ENCODE measurements at places on chromosomes 6 and 20.

DNA sequence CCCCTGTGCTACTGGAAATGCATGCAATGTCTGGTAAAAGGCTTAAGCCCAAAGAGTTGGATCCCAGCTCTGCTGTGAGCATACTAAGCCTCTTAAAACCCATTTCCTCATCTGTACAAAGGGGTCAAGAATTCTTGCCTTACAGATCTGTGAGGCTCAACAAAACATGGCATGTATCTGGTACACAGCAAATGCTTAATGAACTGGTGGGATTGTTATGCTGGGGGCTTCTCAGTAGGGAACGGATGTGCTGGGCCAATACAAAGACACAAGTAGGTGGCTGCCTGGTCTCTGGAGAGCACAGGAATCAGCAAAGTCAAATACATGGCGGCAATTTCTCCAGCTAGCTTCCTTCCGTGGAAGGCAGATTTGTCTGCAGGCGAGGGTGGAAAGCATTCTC is 62.3 kb downstream of the LAMP5 start:
- no peak for DNase-seq

DNA sequence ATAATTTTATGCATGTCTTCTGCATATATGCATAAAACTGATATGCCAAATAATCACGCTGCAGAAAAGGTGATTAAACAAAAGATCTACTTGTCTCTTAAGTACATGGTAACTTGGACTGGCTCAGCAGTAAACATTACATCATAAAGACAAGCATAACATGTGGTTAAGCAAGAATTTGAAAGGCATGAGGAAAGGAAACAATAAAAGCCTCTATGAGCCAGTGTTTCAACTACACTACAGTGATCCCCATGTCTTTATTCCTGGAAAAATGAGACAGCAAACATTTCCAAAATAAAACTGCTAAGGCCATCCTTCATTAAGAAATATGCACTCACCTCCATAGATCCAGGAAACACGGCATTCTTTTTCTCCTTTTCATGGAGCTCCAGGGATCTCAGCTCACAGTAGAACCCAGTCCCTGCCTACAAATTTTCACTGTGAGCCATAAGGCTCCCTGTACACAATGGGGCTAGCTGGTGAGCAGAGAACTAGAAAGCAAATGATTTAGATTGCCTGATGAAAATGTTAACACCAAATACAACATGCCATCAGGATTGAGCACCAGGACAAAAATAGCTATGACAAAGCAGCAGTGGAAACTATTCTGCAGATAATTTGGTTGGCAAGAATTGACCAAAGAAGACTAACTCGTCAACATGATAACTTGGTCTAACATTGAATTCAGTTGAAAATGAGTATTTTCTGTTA is 156.1 kb downstream of the COL21A1 start:
- DNase-seq = peak; percentile 91

- no peak for DNase-seq
Observed at GRCh38 chr6:48834706-48835105, 628.3 kb downstream of the MMUT start.

- no peak for DNase-seq
Observed at GRCh38 chr6:54156650-54157250, 45.5 kb downstream of the MLIP start.

GRCh38 chr20:53040693-53041589 is 68.8 kb downstream of the TSHZ2 start:
- DNase-seq = peak; percentile 34

- no peak for DNase-seq
Observed at GRCh38 chr6:88141561-88142296, 24.4 kb downstream of the CNR1 start.

DNA sequence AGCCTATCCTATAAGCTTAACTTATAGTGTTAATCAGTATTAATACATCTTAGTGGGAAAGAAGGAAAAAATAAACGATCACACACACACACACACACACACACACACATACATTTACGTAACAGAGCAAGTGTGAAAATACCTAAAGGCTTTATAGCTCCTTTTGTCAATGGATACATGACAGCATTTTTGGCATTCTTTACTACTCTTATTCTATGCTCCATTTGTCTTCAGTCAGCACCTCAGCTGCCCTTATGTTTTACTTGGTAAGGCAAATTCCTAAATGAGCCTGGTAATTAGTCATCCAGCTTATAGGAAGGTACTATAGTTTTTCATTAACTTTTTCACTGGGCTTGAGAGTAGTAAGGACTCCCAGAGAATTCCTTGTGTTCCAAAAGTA is 25.1 kb upstream of the SLC17A3 start:
- DNase-seq = peak; percentile 27

DNA sequence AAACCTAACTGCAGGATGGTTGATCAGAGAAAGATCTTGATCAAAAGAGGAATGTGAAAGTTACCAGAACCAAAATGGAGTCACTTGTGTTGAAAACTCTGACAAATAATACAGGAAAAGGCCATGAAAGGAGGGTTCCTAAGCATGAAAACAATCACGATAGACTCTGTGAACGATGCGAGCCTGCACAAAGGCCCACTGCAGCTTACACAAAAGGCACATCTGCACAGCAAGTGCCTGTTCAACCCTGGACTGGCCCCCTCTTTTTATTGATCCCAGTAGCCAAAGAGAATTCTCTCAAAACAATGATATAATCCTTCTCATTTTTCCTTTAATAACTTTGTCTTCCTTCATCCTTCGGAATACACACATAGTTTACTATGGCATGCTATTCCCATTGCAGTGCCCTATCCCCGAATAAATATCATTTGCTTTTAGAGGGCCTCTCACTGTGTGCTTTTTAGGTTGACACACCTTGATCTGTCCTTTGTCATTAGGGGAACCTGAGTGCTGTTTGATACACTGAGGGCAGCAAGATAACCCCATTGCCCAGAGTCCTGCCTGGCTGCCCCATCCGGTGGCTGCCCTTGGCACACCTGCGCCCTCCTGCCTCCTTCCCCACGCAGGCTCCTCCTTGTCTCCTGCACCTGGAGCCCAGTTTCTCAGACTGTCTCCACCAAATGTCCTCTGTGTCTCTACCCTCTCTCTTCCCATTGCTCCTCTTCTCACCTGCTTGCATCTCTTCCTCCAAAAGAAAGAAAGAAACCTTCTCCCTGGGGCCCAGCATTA is 98.3 kb upstream of the FRMD1 start:
- DNase-seq = no peak

All from bronchial epithelial cell (primary cell).